ENCODE measurements at places on chromosomes 3 and 15.

- DNase-seq = no peak
Measured at GRCh38 chr3:99846477-99847160, 29.0 kb downstream of the CMSS1 start.

DNA sequence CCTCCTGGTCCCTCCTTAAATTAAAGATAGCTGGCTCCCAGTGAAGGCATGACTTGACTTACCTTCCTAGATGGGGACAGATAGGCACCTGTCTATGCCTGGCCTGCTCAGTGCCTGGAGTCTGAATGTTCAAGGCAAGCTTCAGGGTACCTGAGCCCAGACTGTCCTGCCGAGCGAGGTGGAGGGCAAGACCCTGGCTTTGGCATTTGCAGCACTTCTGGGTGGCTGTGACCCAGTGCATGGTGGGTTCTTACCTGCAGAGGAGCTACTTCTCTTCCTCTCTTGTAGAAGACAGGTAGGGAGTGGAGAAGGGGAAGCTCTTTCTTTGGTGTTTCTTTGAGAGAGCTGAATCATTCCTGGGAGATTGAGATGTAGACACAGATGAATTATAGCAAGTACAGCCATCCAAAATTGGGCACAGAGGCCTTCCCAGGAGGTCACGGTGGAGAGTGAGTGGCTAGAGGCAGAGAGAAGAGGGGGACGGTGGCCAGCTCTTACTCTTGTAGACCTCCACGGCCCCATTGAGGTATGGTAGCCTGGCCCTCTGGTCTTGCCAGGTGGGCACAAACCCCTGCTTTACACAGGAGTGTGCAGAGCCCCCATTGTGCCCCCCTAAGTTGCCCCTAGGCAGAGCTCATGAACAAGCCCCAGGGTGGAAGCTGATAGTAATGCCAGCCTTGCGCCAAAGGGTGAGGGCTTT, 402.5 kb upstream of the TPM1 start:
- DNase-seq = no peak

DNA sequence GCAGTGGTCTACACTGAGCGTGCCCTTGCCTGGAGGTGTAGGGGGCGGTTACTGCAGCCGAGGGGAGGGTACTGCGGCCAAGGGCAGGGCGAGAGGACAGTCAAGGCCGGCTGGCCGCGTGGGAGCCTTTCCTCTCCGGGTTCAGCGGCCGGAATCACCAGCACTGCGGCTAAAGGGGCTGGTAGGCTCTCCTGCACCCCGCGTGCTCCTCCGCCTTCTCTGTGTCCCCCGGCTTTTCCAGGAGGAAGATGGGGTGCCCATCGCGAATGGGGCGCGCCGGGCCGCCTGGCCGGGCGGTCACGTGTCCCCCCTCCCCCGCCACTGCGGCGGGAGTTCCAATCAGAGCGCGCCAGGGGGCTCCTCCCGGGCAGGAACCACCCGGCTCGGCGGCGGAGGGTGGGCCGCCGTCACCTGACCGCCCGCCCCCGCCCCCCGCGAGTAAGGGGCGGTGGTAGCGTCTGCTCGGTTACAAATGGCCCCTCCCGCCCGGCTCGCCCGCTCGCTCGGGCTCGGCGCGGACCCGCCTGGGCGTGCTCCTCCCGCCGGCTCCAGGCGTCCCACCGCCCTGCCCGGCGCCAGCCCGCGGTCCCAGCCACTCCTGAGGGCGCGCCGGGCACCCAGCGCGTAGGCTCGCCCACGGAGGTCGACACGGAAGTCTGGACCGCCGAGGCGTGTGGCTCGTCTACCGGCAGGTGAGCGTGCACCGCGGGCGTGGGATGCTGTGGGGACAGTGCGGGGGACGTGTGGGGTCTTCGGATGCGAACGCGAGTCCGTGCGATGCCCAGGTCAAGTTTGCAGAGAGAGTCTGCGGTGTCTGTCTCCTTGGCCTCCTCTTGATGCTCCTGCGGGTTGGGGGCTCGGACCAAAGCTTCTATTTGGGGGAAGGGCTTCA, 242.6 kb upstream of the TOPAZ1 start:
- DNase-seq = no peak

DNA sequence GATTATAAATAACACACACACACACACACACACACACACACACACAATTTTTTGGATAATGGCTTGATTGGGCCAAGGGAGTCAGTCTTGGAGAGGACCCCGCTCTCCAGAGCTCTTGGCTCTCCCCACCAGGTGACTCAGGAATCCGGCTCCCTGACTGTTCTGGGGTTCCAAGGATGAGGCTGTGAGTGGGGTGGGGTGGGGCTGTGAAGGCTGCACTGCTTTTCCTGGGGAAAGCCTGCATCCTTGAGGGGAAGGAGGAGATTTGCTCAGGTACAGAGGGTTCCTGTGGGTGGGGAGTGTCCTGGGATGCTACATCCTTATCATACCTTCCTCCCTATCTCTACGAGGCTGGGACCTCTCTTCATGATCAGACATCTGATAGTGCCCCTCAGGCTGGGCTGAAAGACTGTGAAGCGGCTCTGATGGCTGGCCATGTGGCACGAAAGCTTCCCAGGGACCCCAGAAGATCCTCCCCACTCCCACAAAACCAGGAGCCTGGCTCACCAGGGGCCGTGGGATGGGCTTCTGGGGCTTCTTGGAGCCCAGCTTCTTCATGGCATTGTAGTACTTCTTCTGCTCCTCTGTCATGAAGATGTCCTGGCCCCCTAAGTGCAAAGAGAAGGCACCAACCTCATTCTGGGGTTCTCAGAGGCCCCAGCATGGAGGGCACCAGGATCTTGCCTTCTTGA, 59.2 kb downstream of the EXOG start:
- no peak for DNase-seq

DNA sequence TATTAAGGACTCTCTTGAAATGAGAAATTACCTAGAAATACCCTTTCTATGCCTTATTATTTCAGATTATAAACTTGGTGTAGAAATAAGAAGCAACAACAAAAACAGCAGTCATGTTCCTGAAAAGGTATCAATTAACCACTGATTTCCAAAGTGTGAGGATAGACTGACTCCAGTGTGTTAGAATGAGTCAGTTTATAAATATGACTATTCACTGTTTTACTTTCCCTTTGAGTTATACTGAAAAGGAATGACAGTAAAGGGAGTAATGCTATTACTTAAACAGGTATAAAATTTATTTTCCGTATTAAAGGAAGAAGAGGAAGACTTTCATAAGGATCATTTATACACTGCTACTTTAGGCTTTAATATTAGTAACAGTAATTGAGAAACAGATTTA, 12.9 kb downstream of the GMNC start:
- DNase-seq = no peak

GRCh38 chr3:55804170-55805095, 317.3 kb upstream of the WNT5A start:
- DNase-seq = no peak

DNA sequence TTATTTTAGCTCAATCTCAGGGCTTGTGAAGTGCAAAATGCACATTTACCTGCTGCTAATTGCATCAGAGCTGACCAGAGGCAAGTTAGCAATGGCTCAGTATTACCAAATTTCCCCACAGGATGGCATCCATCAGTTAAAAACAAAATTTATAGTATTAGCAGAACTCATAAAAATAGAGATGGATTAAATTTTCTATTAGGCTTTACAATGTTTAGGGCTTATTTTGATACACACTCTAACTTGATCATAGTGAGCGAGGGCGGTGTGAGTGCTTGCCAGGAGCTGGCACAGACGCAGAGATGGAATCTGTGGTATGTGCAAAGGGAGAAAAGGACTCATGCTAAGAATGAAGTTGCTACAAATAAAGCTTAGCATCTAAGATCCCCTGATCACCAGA, 241.0 kb downstream of the NSUN3 start:
- DNase-seq = no peak

- DNase-seq = no peak
Measured at GRCh38 chr3:65174713-65175112, 486.9 kb upstream of the ADAMTS9 start.

GRCh38 chr3:99365979-99366378, 272.4 kb upstream of the COL8A1 start:
- no peak for DNase-seq

GRCh38 chr15:70324001-70324974, 226.6 kb upstream of the TLE3 start:
- no peak for DNase-seq
